CD4-positive, alpha-beta T cell treated with Interleukin-15 for 1 hour (primary cell): ENCODE measurements at places on chromosomes 13 and 19.

DNA sequence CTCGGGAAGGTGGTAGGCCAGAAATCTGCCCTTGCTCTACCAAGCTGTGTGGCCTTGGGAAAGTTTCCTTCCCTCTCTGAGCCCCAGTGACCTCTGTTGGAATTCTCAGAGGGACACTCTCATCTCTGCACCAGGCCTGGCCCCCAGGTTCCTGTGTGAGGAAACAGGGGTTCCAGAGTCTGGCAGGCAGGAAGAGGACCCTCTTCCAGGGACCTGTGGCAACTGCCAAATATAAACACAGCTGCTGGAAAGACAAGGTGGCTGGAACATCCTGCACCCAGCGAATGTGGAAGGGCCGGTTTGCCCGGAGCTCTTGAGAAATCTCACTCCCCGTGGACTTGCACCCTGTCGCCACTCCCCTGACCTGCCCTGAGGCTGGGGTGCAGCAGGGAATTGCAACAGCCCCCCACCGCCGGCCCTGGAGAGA lies 52.8 kb downstream of the GADD45B start:
- no peak for DNase-seq

GRCh38 chr13:71789693-71790329 lies 77.2 kb downstream of the DACH1 start:
- DNase-seq: no peak

DNA sequence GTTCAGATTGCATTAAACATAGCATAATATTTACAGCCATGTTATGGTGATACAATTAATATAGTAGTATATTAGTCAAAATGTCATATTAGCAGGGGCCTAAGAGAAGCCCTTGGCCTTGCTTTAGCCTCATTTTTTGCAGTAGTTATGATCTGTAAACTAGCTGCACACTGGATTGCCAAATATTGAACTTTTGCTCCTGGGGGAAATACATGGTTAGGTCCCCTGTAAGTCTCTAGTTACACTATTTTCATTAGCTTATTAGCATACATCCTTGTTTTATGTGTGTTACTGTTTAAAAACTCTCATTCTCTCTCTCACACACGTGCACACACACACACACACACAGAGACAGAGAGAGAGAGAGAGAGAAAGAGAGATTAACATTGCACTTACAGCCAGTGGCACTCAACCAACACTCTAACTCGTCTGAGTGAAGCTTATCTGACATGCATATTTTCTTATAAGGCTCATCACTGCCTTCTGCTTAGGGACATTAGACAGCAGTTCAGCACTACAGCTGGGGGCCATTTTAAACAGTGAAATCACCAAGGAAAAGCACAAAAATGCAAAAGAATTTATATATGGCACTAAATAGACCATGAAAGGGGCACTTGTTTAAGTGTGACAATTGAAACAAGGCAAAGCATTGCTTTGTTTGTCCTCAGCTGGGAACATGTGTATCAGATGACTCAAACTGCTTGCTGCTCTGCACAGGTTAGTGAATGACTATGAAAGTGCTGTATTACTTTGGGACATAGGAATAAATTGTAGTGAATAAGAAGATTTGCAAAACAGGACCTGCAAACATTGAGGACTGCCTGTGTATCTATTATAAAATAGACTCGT lies 278.7 kb downstream of the GPC6 start:
- DNase-seq: no peak

- peak; percentile 66 for DNase-seq
Measured at GRCh38 chr19:17327654-17328516, 6.8 kb downstream of the ANO8 start.

- DNase-seq: no peak
Measured at GRCh38 chr13:100497389-100497788, 91.2 kb downstream of the GGACT start.

DNA sequence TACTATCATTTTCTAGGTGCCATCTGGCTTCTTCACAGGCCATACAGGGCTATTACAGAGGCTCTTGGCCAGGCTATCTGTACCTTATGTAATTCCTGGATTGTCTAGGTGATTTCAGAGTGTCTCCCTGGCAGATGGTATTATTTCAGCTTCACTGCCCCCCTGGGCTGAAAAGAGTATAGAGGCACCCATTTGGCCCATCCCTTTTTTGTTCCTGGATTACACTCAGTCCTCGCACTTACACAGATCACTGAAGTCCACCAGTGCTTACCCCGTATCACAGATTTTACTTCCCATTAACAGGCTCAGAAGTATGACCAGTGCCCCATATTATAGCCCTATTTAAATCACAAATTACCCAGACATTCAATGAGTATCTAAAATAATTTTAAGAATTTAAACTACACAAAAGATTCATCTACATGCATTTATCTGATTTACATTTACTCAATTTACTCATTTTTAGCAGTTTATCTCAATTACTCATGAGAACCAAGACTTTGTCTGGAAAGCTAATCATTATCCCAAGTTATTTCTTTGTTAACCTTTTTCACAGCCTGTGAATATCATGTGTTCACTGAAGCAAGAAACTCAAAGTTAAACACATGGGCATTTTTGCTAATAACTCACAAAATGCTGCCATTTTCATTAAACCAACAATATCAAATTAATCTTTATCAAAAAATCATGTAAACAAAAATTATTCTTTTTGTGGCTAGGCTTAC lies 121.0 kb downstream of the PCDH20 start:
- DNase-seq: no peak

DNA sequence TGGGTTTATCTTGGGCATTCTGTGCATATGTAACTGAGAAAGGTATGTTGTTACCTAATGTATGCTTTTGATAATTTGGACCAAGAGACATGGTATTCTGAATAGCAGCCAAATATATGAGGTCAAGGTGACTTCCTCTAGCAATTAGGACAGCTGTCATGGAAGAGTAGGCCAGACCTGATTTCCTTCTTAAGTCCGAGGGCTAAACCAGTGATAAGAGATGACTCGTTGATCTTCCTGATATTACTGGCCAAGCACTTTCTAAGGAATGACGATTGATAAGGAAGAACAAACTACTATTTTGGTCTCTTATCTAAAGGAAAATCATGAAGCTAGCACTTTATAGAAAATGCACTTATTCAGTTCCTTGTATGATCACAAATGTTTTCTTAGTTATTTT lies 42.7 kb downstream of the ARHGAP35 start:
- no peak for DNase-seq

DNA sequence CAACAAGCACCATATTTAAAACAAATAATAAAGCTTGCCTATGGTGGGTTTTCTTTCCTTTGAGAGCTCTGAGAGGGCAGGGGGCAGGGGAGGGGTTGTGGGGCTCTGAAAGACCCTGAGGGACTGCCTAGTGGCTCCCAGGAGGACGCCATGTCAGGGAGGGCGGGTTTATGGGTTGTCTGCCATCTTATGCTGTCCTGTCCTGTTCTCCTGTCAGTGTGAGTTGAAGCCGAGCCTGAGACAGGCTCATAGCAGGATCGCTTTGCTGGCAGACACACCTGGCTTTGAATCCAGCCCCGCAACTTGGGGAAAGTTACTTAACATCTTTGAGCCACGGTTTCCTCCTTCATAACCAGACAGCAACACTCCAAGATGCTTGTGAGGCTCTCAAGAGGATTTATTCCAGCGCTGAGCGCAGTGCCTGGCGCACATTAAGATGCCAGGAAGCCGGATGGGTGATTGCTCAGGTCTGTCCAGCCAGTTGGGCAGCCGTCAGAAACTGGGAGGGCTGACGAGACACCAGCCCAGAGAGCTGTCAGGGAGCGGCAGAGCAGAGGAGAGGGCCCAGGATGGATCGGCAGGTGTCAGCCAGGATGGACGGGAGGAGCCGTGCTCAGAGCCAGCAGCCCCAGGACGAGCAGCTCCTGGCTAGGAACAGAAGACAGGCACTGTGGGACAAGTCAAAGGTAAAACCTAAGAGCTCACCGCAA lies 36.8 kb upstream of the C1QTNF9 start:
- DNase-seq: no peak

GRCh38 chr19:18478545-18479311 lies 40.8 kb upstream of the ISYNA1 start:
- peak; percentile 83 for DNase-seq

DNA sequence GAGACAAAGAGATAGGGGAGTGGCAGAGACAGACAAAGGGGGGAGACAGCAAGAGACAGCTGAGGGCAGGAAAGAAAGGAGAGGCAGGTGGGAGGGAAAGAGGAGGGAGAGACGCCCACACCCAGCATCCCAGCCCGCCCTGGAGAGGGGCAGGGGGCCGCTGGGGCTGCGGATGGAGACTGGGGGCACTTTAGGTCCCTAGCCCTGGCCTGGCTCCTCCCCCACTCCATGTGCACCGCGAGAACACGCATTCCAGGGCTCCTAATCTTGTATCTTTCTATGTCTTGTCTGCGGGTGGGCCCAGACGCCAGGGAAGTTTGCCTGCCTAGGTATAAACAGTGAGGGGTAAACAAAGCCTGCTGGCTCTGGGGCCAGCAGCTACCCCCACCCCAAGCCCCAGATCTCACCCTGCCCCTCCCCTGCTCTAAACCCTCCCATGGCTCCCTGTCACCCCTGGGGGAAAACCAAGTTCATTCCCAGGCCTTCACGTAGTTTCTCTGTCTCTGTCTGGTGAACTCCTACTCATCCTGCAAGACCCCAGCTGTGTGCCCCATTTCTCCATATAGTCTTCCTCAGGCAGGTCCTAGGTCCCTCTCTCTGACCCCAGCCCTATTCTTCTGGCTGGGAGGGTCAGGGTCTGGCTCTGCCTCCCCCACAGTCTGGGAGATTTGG lies 5.7 kb downstream of the TLE5 start:
- DNase-seq: no peak

DNA sequence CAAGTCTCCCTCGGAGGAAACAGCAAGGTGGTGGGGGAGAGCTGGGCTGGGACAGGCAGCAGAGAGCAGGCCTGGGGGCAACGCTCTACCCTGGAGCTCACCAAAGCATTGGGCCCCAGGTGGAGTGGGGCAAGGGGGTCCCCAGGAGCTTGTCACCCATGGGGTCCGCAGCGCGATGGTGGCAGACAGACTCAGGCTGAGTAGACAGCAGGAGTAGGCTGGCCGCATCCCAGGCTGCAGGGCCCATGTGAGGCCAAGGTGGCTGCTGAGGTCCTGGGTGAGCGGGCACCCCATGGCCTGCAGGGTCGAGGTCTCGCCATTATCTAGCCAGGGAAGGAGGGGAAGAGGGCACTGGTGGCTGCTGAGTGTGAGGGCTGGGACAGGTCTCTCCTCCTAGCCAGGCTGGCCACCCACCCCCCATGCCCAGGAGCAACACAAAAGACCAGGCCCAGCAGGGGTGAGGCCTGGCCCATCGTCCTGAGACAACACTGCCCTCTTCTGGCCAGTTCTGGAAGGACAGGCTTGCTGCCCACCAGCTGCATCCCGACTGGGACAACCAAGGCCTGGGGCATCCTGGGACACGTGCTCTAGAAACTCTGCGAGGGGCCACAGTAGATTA lies 33.1 kb downstream of the CEBPG start:
- peak; percentile 66 for DNase-seq

- DNase-seq: peak; percentile 62
Measured at GRCh38 chr19:19460761-19461265, 54.5 kb downstream of the TSSK6 start.

DNA sequence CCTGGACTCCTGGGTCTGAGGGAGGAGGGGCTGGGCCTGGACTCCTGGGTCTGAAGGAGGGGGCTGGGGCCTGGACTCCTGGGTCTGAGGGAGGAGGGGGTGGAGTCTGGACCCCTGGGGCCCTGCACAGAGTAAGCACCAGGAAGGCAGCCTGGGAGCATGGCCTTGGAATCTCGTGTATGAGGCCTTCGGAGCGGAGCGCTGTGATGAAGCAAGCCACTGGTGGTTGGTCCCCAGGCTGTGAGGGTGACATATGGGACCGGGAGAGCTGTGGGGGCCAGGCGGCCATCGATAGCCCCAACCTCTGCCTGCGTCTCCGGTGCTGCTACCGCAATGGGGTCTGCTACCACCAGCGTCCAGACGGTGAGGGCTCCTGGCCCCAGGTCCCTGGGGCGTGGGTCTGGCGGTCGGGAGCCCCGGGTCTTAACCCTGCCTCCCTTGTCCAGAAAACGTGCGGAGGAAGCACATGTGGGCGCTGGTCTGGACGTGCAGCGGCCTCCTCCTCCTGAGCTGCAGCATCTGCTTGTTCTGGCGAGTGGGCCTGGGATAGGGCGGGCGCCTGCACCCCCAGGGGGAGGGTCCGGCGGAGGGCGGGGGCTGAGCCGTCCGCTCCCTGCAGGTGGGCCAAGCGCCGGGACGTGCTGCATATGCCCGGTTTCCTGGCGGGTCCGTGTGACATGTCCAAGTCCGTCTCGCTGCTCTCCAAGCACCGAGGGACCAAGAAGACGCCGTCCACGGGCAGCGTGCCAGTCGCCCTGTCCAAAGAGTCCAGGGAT lies 918 bp downstream of the TMEM190 start:
- DNase-seq: no peak

DNA sequence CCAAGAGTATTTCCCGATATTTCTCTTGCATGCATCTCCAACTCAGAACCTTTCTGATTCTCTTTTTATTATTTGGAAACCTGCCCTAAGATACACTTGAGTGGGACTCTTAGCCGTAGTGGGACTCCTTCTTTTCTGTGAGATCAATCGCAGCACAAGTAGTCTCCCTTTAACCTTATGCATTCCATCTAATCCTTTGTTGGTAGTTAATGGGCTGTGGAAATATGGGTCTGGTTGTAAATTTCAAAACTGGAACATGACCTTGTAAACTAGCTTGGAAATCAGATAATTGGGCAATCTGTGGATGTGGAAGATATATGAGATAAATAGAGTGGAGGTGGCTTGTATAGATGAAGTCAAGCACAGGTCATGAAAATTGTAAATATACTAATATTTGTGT lies 350.0 kb downstream of the NDFIP2 start:
- DNase-seq: no peak

DNA sequence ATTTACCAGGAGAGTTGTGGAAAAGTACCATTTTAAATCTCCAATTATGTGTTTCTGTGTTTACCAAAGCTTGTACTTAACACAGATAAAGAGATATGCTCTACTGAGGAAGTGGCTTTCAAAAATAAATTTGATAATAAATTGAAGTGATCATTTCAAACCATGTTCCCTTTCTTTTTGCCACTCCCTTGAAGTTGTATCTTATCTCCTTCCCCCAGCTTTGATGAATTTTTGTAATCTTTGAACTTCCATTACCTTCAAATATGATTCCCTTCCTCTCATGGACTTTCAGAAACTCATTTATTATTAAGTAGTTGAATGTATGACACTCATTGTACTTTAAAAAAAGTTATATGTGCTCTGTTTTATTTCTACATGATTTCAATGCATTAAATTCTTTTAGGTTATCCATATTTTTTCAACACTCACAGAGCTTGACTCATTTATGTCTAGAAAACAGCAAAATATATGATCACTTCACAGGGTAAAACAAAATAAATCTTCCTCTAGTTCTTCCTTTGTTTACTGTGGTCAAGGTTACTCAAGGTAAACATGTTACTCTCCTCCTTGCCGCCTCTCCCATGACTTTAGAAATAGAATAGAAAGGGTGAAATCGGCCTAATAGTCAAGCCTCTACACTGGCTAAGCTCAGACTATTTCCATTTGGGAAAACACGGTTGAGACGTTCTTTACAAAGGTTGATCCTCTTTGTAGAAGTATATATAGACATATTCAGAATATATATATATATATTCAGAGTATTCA lies 251.2 kb upstream of the SPRY2 start:
- no peak for DNase-seq
